Islet precursor cell (in vitro differentiated cells): ENCODE measurements at places on chromosomes 12 and 14.

GRCh38 chr12:42741091-42741490, 151.5 kb upstream of the PRICKLE1 start:
- no peak for DNase-seq

GRCh38 chr12:100154474-100155247, 12.0 kb upstream of the BLTP3B start:
- peak; percentile 95 for DNase-seq

- DNase-seq, result no peak
Observed at GRCh38 chr12:121112496-121112895, 20.2 kb upstream of the P2RX7 start.

GRCh38 chr12:118356809-118357256, 15.9 kb downstream of the TAOK3 start:
- no peak for DNase-seq

DNA sequence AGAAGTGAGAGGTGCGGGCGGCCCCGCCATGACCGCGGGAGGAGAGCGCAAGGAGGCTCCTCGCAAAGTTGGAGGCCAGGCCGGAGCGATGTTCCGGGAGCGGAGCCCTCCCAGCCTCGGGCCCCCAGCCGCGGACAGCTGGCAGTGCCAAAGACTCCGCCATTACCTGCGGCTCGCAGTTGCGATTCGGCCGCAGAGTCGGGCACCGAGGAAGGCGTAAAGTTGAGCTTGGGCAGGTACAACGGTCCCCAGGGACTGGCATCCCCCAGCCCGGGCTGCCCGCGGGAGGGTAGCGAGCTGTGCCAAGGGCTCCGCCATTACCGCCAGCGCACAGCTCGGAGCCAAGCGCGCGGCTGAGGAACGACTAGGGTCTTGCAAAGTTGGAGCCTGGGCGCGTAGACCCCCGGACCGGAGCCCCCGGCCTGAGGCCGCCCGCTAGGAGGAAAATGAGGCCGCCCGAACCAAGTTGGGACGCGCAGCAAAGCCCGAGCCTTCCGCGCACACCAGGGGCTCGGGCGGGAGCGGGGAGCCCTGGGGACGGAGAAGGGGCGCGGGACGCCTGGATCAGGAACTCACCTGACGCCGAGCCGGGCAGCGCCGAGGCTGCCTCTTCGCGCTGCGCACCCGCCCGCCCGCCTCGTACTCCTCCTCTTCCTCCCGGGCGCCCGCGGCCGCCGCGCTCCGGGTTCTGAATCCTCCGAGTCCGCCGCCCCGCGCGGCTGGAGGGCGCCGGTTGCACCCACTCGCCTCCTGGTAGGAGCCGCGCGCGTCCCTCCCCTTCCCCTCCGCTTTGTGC, 677 bp downstream of the NOS1 start:
- DNase-seq, result no peak

DNA sequence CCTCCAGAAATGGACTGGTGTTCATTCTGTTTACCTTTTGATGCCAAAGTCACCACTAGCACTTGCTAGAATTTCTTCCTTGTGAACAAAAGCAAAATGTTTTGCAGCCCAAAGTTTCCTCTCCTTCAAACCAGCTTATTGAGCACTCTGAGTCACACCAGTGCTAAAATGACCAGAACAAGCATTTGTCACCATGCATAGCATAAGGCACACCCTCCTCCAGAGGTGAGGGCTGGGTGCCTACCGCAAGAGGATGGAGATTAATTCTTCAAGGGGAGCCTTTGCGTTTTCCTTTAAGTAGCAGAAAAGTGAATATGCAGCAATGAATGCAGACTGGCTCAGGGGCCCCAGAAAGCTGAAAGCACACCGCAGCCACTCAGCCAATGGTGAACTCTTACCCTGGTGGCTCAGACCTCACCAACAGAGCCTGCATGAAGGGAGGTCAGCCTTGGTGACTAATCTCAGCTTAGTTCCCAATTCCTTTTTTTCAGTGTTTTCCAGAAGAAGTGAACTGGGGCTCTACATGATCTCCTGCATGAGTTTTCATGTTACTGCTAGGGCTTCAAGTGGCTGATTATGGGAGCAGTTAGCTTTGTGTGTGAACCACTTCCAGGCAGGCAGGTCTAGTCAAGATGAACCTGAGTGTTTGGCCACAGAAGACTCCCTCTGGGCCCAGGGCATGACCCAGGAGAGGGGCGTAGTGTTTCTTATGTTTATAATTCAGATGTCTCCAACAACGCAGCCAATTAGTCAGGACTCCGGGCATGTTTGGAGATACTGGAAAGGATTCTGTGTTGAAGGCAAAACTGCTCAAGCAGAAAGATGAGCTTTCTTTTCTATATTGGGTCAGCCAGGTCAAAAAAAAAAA, 96.3 kb downstream of the PAX9 start:
- no peak for DNase-seq

DNA sequence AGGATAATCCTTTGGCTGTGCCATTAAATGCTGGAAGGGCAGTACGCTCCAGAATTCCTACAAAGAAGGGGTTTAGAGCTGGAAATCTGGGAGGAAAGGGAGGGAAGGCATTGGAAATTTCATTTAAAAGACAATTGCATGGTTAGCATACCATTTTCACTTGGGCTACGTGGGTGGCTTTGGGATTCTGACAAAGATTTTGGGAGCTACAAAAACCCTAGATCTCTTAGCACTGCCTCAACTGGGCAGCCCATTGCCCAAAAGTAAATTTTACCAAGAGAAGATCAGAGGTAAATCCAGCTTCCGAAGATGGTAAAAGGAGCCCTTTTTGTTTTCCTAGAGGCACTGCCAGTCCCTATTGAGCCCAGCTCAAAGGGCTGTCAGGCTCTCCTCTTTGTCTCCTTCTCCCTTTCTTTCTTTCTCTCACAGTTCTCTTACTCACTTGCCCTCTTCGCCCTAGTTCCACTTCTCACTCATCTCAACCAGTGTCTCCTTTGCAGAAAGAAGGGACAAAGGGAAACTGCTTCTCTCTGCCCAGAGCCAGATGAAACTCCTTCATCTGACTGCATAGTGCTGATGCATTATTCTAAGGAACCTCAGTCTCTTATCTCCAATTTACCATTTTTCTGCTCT, 125.4 kb upstream of the PLEKHA5 start:
- DNase-seq, result no peak

DNA sequence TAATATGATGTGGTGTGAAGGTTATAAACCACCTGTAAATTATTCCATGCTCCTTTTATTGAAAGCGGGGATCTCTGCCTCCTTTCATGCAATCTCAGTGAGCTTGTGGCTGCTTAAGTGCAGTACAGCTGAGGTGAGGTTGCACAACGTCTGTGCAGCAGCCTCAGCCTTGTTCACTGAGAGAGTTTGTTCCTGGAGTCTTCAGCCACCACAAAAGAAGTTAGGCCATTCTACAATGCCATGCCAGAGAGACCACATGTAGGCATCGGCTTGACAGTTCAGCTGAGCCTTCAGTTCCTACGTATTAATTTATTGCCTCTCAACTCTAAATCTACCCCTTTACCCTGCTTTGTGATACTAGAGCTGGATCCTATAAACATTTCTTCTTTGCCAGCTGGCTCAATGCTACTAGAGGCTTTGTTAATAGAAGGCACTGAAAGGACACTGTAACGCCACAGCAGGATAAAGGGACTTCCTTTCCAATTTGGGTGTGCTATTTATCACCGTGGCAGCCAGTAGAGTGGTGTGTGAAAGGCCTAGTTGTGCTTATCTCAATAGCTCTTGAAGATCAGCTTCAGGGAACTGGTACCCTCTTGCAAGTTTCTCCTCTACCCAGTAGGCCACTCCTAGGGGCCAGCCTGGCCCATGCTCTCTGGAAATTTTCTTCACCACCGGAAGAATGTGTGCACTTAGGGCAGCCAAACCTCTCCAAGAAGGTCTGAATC, 337.7 kb downstream of the IPO8 start:
- DNase-seq, result no peak

GRCh38 chr12:70260646-70261045, 17.4 kb downstream of the CNOT2 start:
- no peak for DNase-seq

- DNase-seq, result no peak
Observed at GRCh38 chr12:91017511-91018263, 12.9 kb upstream of the EPYC start.

- DNase-seq, result no peak
Observed at GRCh38 chr12:104022786-104023185, 27.2 kb downstream of the GLT8D2 start.

GRCh38 chr14:93103392-93104080, 12.2 kb downstream of the ITPK1 start:
- DNase-seq, result no peak

DNA sequence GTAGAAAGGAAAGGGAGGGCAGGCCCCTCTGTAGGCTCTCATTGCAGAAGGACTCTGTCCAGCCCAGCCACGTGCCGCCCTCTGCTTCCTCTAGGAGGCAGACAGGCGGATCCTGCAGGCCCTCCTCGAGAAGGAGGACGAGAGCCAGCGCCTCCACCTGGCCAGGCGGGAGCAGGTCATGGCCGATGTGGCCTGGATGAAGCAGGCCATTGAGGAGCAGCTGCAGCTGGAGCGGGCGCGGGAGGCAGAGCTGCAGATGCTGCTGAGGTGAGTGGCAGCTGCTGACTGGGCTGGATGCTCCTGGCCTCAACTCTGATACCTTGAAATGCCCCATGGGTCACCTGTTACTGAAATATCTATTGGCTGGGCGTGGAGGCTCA, 10.9 kb downstream of the TCHP start:
- peak; percentile 95 for DNase-seq

DNA sequence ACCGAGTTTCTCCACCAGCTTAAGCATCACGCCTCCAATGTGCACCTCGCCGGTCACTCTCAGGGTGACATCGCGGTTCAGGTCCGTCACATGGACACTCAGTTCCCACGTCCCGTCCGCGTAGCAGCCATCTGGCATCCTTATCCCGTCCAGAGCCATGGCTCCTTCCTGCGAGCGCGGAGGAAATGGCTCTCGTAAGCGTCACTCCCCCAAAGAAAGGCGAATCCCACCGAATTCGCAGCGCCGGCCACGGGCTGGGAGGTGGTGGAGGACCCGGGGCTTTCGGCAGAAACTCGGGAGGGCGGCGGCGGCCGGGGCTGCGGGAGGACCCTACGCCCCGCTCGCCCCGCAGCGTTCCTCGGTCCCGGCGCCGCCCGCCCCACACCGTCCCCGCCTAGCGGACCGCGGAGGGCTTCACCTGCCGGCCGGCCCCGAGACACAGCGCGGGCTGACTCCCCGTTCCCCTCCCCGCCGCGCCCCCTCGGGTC, 396 bp downstream of the FERMT2 start:
- DNase-seq, result peak; percentile 72

DNA sequence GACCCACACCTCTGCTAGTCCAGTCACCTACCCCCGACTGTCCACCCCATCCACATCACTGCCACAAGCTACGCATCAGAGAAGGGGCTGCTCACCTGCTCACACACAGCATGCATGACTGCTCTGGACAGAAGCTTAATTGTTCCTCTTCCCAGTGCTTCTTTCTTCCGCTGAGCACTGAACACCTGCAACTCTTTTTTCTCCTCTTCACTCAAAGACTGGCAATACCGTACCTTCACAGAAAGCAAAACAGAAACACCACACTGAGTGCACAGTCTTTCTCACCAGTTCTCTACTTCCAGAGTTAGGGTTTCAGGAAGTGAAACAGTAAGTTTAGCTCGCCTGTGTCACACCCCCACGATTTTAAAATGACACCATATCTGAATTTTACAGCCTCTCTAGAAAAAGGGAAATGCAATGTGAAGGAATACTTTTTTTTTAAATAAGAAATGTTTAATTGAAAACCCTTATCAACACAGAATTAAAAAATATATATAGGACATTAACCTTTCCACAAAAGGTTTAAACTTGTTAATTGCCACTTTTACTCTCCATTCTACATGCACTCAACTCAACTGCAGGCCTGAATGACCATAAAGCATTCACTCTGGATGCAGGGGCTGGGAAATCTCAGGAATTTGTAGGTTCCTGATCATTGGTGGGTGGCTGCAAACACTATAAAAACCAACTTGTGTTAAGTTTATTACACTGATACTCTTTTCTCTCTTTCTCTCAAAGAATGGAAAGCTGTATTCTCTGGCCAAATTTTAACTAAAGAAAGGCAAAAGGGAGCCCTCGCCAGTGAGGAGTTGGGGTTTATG, 120.0 kb downstream of the PRICKLE1 start:
- DNase-seq, result no peak

DNA sequence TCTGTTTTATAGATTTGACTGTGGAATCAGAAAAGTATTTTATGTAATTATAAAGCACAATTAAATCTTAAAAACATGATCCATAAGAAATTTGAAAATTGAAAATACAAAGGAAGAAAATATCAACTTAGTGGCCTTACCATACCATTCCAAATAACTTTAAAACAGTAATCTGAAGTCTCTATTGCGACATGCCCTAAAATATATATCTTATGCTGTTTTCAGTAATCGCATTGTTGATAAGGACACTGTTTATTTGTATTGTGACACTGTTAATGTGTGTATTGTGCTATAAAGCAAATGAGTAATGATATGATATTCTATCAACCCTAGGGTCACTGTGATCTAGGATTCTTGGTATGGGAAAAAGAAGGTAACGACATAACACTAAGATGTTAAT, 7.0 kb downstream of the KLHL28 start:
- DNase-seq, result no peak

- DNase-seq, result peak; percentile 86
Observed at GRCh38 chr12:6607751-6608591, 792 bp upstream of the CHD4 start.

GRCh38 chr12:92414170-92415070, 268.8 kb upstream of the BTG1 start:
- DNase-seq, result no peak

DNA sequence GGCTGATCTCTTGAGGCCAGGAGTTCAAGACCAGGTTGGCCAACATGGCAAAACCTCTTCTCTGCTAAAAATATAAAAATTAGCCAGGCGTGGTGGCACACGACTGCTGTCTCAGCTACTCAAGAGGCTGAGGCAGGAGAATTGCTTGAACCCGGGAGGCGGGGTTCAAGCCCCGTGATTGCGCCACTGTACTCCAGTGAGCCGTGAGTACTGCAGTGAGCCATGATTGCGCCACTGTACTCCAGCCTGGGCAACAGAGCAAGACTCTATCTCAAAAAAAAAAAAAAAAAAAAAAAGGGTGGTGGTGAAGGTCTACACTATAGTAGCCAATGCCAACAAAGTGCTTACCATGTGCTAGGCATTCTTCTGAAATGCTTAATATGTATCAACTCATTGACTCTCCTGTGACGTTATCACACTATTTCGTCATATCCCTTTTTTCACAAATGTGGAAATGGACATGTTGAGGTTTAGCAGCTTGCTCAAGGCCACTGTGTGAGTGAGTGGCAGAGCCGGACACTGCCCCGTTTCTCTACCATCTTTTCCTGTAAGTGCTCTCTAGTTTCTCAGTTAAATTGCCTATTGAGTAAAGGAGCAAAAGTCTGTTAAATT, 59.6 kb downstream of the GNS start:
- DNase-seq, result no peak
